ENCODE measurements at places on chromosomes 7 and 10.

DNA sequence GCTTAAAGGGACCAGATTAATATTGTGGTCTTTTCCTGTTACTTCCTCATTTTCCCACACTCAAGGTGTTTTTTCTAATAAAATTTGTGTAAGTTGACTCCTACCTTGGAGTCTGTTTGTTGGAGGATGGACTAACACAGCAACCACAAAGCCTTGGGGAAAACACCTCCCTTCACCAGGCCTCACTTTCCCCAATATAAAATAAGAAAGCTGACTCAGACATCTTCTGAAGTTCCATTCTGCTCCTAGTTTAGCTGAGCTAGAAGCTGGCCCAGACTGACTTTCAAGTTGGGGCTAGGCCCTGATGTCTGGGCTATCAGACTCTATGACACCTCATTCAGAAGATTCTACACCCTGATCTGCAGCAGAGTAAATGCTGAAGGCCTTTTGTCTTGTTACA, 73.0 kb upstream of the ADRB1 start:
- DNase-seq: no peak

GRCh38 chr10:1552881-1553670, 184.2 kb downstream of the ADARB2 start:
- no peak for DNase-seq

DNA sequence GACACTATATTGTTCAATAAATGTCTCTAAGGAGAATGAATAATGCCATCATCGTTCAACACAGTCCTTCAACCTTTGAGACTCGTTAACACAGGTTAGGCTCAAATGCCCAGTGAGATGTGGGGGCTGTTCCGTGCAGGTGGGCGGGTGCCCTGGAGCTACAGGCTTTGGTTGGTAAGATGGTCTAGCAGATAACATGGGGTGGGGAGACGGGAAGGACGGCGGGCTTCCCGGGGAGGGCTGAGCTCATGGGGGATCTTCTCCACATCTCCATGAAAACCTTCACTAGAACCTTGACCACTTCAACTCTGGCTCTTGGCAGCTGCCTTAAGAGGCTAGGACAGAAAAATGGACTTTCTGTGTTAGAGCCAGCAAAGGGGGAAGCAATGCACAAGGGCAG, 134.1 kb upstream of the TCERG1L start:
- no peak for DNase-seq

DNA sequence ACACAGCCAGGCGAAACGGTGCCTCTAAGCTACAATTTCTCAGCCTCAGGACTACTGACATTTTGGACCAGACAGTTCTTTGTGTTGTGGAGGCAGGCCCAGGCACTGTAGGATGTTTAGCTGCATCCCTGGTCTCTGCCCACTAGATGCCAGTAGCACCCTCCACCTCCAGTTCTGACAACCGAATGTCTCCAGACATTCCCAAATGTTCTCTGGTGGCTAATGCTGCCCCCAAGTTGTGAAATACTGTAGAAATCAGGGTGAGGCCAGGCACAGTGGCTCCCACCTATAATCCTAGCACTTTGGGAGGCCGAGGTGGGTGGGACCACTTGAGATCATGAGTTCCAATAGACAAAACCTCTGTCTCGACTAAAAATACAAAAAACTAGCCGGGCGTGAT, 18.2 kb downstream of the HNRNPF start:
- peak; percentile 55 for DNase-seq

DNA sequence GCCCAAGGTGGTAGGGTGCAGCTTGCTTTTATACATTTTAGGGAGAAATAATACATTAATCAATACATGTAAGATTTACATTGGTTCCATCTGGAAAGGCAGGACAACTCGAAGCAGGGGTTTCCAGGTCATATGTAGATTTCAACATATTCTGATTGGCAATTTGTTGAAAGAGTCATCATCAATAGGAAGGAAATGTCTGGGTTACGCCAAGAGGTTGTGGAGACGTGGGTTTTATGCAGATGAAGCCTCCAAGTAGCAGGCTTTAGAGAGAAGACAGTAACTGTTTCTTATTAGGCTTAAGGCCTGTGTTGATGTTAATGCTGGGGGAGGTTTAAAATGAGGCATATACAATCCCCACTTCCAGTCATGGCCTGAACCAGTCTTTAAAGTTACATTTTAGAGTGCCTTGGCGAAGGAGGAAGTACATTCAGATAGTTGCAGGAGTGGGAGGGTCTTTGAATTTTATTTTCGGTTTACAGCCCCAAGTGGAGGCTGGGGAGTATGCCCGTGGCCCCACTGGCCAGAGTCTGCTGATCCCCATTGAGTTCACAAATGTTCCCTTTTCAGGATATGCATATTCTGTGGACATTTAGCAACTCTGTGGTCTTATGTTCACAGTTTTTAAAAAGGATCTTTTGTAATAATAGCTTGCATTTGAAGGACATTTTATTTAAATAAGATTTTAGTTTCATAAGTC, 166.0 kb upstream of the GDF10 start:
- no peak for DNase-seq

DNA sequence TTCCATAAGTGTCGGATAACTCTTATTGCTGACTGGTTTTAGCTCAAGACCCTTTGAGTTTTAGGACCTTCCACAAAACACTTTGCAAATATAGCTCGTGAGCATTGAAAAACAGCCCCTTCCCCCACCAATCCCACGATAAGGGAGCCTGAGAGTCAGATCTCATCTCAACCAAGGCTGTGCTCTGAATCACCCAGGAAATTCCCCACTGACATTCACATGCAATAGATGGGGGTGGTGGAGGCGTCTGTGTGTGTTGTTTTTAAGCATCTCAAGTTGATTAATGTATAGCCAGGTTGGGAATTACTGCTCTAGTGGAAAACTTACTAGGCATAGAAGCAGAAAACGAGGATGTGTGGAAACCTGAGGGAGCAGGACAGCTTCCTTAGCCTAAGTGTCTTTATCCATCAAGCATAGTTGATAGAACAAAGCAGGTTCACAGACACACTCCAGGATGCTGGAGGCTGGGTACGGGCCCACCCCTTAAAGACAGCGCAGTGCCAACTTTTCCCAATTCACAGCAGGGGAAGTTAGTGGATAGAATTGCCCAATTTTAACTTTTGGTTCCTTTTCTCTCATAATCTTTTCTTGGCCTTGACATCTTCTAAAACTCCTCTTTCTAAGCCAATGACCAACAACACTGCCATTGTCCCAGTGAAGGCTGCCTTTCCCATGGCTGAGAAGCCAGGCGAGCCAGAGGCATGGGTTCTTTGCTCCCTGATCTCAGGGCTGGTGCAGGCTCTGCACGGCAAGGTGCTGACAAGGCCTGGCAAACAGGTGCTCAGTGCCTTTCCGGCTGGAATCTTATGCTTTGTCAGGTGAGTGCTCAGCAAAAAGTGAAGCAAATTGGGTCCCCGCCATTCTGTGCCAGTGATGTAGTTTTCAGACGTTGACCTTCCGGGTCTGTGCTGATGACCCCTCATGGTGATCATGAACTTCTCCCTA, 98.5 kb upstream of the INSIG1 start:
- no peak for DNase-seq

GRCh38 chr10:63627881-63628296, 106.7 kb downstream of the REEP3 start:
- DNase-seq: no peak

DNA sequence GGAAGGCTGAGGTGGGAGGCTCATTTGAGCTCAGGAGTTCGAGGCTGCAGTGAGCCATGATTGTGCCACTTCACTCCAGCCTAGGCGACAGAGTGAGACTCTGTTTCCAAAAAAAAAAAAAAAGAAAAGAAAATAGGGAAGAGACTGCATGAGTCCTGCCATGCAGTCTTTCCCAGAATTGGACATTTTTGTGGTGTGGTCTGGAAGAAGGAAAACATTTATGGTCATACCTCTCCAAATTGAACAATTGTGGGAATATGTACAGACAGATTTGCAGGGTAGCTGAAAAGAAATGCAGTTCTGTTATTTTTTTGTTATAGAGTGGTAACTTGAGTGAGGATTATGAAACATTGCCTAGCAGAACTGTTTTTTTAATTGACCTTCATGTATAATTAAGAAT, 198.1 kb downstream of the AUTS2 start:
- no peak for DNase-seq

- DNase-seq: no peak
Observed at GRCh38 chr10:49593564-49593875, 16.6 kb upstream of the SLC18A3 start.

DNA sequence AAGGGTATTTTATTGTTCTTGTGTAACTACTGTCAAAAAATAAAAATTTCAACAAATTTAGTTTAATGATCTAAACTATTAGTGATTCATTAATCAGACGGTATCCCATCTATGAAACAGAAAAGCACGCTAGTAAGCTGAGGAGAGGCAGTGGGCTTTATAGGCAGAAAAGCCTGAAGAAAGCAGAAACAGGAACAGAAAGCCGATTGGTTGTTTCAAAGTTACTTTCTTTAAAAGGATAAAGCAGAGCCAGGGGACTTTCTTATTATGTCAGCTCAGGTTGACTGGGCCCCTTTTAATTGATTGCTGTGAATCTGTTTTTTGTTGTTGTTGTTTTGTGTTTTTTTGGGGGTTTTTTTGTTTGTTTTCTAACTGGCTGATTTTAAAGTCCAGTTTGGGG, 105.5 kb downstream of the TES start:
- no peak for DNase-seq

GRCh38 chr7:71868797-71869196, 543.3 kb downstream of the CALN1 start:
- DNase-seq: no peak

GRCh38 chr7:33192695-33193291, 63.4 kb downstream of the BBS9 start:
- no peak for DNase-seq

DNA sequence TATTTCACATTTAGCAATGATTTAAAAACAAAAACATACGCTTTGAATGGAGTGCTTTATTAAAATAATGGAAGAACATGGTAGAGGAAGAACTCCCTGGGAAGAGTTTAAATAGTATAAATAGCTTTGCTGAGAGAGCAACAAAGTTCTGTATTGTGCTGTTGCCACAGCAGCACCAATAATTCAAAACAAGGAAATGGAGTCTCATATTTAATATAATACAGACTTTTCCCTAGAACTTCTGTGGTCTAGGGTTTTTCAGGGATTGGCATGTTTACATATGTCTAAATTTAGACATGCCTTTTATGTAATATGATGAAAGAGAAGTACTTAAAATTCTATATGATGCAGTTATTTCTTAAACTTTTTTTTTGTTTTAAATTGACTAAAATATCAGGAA, 217.2 kb upstream of the HDAC9 start:
- no peak for DNase-seq

- DNase-seq: no peak
Observed at GRCh38 chr10:88949912-88950837, 2.4 kb downstream of the ACTA2 start.

- no peak for DNase-seq
Observed at GRCh38 chr10:18793951-18794350, 134.7 kb downstream of the ARL5B start.

DNA sequence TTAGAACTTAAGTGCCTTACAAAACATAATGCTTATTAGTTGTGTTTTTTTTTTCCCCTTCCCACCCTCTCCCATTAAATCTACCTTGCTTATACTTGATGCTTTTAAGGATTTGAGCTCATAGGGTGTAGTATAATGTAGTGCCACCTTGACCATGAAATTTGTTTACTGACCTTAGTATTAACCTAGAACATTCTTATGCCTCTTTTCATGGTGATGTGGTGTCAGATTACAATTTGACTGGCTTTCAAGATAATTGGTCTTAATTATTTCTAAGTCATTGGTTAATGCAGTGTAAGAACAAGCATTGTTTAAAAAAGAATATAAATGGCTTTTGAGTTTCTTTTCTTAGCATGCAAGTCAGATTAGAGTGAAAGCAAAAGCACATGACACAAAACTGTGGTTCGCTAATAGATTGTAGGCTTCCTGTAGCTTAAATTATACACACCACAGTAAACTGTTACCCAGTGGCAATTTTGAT, 61.8 kb downstream of the ADD3 start:
- no peak for DNase-seq

- no peak for DNase-seq
Observed at GRCh38 chr10:103155471-103156085, 37.5 kb downstream of the NT5C2 start.

- DNase-seq: no peak
Observed at GRCh38 chr10:2734603-2735002, 332.7 kb upstream of the PFKP start.

- no peak for DNase-seq
Observed at GRCh38 chr10:75070476-75070875, 41.0 kb upstream of the SAMD8 start.

DNA sequence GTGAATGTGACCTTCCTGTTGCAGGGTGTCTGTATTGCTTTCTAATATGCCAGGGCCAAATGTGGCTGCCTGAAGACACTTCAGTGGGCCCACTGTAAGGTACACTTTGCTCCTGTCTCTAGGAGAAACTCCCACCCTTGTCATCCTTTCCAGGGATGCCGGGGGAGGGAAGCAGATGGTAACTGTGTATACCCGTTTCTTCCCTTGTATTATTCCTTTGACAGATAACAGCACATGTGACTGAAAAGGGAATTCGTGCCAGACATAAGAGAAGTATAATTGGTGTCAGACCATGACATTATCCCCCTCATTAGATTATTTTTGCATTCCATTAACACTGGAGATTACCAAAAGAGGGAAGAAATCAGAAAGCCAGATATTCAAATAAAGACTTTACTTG, 317.7 kb downstream of the CAMK1D start:
- DNase-seq: no peak

- DNase-seq: no peak
Observed at GRCh38 chr10:354901-355617, 219.8 kb downstream of the ZMYND11 start.

- DNase-seq: no peak
Observed at GRCh38 chr10:88181902-88182600, 318.6 kb downstream of the PTEN start.

DNA sequence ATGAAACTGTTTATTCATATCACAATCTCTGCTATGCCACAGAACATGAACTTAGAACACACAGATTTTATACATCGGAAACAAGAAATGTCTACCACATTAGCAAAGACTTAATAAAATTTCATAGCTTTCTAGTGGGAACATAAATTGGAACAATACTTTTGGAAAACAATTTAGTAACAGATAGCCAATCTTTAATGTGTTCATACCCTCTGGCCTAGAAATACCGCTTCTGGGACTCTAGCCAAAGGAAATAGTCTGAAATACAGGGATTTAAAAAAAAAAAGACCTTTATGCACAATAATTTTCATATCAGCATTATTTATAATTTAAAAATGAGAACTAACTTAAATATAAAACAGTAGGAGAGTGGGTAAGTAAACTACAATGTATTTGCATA, 168.5 kb downstream of the PLXNA4 start:
- no peak for DNase-seq

- DNase-seq: no peak
Observed at GRCh38 chr7:37329940-37330339, 118.7 kb downstream of the ELMO1 start.

DNA sequence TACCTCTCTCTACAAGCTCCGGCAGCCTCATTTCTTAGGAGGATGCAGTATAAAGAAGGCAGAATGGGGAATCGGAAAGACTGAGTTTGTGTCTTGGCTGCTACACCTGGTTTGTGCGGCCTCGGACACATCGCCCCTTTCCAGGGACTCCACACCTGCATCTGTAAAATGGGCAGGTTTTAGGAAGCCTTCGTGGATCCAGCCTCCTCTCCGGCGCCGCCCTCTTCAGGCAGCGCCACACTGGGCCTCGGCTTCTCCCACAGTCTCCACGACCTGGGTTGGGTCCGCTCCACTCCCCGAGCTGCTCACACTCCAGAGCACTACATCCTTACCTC, 341 bp downstream of the GOT1 start:
- DNase-seq: no peak
